Cortex of kidney (tissue), 1 donor: ENCODE measurements at places on chromosomes 1 and 21.

GRCh38 chr21:35397781-35398180 lies 348.7 kb upstream of the RUNX1 start:
- DNase-seq, result no peak

DNA sequence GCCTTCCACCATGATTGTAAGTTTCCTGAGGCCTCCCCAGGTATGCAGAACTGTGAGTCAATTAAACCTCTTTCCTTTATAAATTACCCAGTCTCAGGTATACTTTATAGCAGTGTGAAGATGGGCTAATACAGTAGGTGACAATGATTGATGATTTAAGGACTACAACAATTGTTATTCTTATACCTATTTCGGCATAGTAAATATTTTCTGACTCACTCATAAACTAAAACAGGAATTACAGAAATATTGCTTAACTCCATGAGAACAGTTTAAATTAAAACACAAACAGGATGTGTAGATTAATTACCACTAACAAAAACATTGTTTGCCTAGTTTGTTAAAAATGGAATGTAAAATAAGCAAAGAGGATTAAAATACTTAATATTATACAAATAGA lies 839.9 kb downstream of the LTN1 start:
- no peak for DNase-seq

GRCh38 chr1:38297842-38298241 lies 251.2 kb upstream of the POU3F1 start:
- DNase-seq, result no peak

GRCh38 chr1:160706526-160707235 lies 4.9 kb downstream of the CD48 start:
- DNase-seq, result no peak

GRCh38 chr1:40344597-40344996 lies 27.5 kb upstream of the COL9A2 start:
- DNase-seq, result no peak

GRCh38 chr1:80509965-80510522 lies 1290.7 kb upstream of the ADGRL2 start:
- no peak for DNase-seq

GRCh38 chr1:222543817-222544216 lies 4.1 kb downstream of the HHIPL2 start:
- no peak for DNase-seq
